Smooth muscle cell of the brain vasculature (primary cell): ENCODE measurements at places on chromosomes 13 and 19.

DNA sequence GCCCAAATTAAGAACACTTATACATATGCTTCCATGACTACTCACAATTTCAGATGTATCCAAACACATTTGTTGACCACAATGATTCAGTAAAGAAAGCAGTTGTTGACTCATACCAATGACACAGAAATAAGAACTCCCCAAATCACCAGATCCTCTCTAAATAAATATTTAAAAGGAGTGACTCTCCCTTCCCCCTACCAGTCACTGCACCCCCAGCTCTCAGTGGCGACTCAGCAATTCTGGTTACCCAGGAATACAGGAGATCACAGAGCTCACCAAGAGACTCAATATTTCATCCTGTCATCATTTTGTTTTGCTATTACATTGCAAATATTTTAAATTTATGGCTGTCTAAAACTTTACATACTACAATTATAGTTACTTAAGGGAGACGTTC lies 131.5 kb downstream of the RGCC start:
- DNase-seq, result no peak

- DNase-seq, result no peak
Measured at GRCh38 chr13:99501848-99502301, 603 bp downstream of the TM9SF2 start.

GRCh38 chr13:68185444-68186141 lies 955.5 kb upstream of the PCDH9 start:
- no peak for DNase-seq

DNA sequence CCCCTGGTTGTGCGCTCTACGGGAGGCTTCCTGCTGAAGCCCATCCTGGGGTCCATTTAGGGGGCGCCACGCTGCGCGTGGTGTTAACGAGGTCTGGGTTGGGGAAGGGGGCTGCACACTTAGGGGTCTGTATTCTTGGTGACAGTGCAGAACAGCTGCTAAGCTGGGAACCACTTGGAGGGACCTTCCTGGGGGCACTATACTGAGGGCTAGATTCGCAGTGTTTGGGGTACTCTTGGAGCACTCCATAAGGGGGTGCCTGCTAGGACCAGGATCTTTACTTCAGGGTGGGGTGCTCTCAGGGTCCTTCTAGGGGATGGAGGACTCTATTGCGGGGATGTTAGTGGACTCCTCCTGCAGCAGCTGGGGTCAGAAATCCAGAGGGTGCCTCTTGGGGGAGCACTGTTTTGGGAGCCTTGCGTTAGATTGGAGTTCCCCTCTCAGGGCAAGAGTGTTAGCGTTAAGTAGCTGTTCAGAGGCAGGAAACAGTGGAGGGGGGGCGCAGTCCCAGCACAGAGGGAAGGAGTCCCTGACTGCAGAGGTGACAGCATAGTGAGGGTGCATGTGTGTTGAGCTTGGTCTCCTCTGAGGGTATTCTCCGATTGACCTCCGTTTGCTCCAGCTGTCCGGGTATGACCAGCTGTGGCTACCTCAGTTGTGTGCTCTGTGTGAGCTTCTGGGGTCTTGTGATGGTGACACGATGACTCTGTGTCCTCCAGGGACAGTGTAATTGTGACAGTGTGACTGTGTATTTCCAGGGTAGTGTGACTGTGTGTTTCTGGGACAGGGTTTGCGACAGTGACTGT lies 1.1 kb downstream of the PDE4A start:
- no peak for DNase-seq

DNA sequence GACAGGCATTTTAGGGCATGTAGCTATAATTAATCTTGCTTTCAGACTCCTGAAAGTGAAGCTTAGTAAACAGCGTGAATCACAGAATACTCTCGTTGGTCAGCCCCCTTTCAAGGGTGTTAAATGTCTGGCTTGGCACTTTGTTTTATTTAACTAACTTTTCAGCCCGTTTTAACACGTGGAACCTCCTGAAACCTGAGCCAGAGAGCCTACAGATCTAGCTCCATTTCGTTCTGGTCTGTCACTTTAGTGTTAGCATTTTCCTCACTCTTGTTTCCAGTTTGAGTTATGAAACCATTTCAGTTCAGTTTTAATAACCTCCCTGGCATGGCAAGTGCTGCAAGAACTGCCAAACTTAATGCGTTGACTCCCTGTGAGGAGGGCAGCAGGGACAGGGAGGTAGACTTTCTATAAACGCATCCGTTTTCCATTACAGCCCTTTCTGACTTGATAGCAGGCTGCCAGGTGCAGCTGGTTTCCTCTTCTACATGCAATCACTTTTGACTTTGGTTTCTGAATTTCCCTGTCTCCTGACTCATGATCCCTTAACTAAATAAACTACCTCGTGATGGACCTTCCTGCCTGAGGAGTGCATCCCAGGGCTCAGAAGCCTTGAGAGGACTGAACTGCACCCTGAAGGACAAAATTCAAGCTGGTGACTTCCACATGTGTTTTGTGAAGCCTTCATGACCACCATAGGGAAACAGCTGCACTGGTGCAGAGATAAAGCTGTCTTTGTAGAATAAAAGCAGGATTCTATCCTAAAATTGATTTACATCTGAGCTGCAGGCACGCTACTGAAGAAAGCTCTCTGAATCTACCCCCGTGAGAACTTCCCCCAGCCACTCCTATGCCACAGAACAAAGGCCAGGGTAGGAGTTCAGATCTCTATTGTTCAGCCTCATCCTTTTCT lies 192.6 kb downstream of the DLEU7 start:
- DNase-seq, result no peak

DNA sequence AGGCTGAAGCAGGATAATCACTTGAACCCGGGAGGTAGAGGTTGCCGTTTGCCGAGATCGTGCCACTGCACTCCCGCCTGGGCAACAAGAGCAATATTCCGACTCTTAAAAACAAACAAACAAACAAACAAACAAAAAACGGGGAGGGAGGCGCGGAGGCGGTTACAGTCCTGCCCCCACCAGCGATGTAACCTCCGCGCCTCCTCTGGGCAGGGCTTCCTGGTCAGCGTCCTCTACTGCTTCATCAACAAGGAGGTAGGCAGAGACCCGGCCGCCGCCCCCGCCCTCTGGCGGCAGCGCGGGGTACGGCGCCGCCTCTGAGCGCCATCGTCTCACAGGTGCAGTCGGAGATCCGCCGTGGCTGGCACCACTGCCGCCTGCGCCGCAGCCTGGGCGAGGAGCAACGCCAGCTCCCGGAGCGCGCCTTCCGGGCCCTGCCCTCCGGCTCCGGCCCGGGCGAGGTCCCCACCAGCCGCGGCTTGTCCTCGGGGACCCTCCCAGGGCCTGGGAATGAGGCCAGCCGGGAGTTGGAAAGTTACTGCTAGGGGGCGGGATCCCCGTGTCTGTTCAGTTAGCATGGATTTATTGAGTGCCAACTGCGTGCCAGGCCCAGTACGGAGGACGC lies 10.2 kb downstream of the SNRPD2 start:
- peak; percentile 40 for DNase-seq

- no peak for DNase-seq
Measured at GRCh38 chr19:525029-525428, 6.5 kb upstream of the CDC34 start.

DNA sequence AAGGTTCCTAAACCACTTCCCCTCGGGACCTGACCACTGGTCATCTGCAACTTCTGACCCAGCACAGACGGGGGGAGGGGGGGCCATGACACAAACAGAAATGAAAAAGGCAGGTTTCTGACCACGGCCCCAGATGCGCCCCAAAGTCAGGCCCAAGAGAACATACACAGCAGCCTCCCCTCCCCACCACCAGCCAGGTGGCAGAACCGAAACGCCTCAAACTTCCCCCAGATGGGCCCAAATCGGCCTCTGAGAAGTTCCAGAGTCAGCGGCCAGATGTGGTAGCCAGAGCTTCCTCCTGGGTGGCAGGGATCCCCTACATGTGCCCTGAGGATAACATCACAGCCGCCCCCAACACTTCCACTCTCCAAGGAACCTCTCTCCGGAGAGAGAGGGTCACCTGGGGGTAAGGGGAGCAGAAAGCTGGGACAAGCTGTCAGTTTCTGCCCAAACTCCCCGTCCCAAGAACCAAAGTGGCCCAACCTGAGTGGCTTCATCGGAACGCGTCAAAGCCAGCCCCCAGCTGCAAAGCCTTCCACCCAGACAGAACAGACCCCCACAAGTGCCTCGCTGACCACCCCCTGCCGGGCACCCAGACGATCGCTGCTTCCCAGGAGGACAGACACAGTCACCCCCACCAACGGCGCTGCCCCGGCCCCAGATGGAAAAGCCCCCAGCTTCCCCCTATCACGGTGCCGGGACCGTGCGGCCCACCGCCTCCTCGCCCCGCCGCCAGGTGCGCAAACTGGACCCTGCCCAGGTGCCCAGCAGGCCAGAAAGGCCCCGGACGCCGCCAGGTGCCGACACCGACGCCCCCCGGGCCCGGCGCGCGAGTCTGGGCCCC lies 800 bp downstream of the ELL start:
- no peak for DNase-seq

DNA sequence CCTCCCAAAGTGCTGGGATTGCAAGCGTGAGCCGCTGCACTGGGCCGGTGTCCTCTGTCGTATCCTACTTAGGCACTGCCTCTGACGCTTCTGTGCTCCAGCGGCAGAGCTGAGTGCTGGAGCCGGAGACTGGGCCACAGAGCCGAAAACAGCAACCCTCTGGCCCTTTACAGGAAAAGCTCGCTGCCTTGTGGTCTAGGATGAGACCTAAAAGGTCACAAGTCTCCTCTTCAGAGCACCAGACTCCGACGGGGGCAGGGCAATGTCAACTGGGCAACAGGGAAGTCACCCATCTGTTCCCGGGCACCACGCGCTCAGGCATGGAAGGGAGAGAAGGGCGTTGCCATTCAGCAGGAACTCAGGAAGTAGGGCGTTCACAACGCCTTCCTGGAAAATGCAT lies 91.7 kb downstream of the GADD45B start:
- no peak for DNase-seq
